Activated CD8-positive, alpha-beta memory T cell treated with anti-CD3 and anti-CD28 coated beads for 36 hours (primary cell): ENCODE measurements at places on chromosomes 4 and X. TPM values are rescaled to one million over a fixed set of nuclear protein-coding genes. Genes with fewer than 3 reads are reported as not detected.

CXCL11 gene
- total RNA-seq: 0.13 TPM

GCNA gene
- total RNA-seq: 2.7 TPM

DNAAF6 gene
- total RNA-seq: not detected

ZCCHC4 gene
- 15.3 TPM for total RNA-seq

AADAT gene
- total RNA-seq: 0.19 TPM
